CD8-positive, alpha-beta memory T cell (primary cell): ENCODE measurements at places on chromosomes 7 and 10. TPM values are rescaled to one million over a fixed set of nuclear protein-coding genes. Genes with fewer than 3 reads are reported as not detected.

Gene PLXNA4
- total RNA-seq: not detected

Gene PNLIPRP1
- not detected for total RNA-seq

Gene ASB10
- not detected for total RNA-seq

Gene SLC26A5
- total RNA-seq: not detected

Gene ENTPD1
- 6.7 TPM for total RNA-seq

DNA sequence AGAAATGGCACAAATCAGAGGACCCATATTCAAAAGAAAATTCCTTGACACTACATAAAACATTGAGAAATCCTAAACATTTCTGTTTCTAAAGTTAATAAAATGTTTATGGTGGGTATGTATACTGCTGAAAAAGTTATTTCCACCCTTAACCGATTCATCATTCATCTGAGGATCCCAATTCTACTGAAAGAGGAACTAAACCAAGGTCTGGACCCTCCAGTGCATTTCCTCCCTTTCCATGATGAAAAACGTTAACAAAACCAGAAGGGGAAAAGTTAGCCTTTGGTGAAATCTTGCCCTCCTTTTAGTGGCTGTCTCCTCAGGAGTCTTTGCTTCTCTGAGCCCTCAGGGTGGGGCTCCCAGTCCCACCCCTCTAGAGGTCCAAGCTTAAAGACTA lies 144.5 kb upstream of the ASAH2 start:
- H3K27ac ChIP-seq: no peak overlapping the region
- peaks cover 21% of the 10 kb centered on the region for H3K4me1 ChIP-seq
- H3K4me3 ChIP-seq: no peak overlapping the region
- H3K27me3 ChIP-seq: no peaks in the 10 kb centered on the region
- no peaks in the 10 kb centered on the region for H3K36me3 ChIP-seq

DNA sequence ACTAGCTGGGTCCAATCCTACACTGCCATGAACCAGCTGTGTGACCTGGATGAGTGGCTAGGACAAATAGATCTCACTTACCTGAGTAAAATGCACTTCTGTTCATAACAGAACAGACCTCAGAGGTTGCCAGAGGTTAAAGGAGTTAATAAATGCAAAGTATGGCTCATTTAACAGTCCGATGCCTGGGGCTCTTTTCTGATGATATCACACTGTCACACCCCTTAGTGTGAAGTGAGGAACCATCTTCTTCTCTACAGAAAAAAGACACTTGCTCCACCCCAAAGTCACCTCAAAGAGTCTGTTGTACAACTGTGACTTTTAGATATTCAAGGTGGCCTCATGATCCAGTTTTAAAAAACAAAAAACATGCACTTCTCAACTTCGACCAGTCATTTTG lies 21.5 kb upstream of the TARP start:
- no peaks in the 10 kb centered on the region for H3K4me1 ChIP-seq
- no peaks in the 10 kb centered on the region for H3K27me3 ChIP-seq
- H3K36me3 ChIP-seq: no peaks in the 10 kb centered on the region
- no peak overlapping the region for H3K4me3 ChIP-seq
- no peak overlapping the region for H3K27ac ChIP-seq

DNA sequence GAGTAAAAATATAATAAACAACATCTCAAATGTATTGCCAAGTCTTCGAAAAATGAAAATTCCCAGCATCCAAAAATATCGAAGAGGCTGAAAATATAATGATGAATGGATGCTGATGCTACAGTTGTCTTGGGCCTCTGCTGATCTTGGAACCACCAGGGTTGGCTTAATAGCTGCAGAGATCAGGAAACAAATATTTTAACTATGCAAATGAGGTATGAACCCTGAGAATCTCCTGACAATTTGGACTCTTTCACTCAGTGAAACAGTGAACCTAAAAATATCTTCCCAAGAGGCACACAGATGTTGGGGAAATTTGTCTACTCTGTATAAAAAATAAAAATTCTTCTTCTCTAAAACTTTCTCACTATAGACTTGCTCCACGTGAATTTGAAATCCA lies 97.7 kb upstream of the EGFR start:
- H3K4me3 ChIP-seq: no peak overlapping the region
- H3K27me3 ChIP-seq: no peaks in the 10 kb centered on the region
- H3K36me3 ChIP-seq: no peaks in the 10 kb centered on the region
- no peak overlapping the region for H3K27ac ChIP-seq
- DNase-seq: no peak
- H3K4me1 ChIP-seq: no peaks in the 10 kb centered on the region

- DNase-seq: no peak
- no peak overlapping the region for H3K27ac ChIP-seq
- H3K36me3 ChIP-seq: no peaks in the 10 kb centered on the region
These were observed 110.6 kb upstream of the GLI3 start for GRCh38 chr7:42347616-42348015.

- H3K36me3 ChIP-seq: no peaks in the 10 kb centered on the region
- H3K27me3 ChIP-seq: no peaks in the 10 kb centered on the region
These were observed at the start of gene OR2F2 for GRCh38 chr7:143934526-143935325. OR2F2 (plus strand) TSS chr7:143935233; CDS start chr7:143935233, 0 bp downstream.

GRCh38 chr7:64515781-64516180 lies 47.1 kb downstream of the ZNF680 start:
- H3K27ac ChIP-seq: no peak overlapping the region
- H3K27me3 ChIP-seq: no peaks in the 10 kb centered on the region
- no peaks in the 10 kb centered on the region for H3K36me3 ChIP-seq
- H3K4me3 ChIP-seq: no peak overlapping the region
- H3K4me1 ChIP-seq: no peaks in the 10 kb centered on the region

- no peak for DNase-seq
- H3K4me3 ChIP-seq: no peak overlapping the region
- no peaks in the 10 kb centered on the region for H3K27me3 ChIP-seq
- no peaks in the 10 kb centered on the region for H3K36me3 ChIP-seq
- H3K27ac ChIP-seq: no peak overlapping the region
These were observed 840.3 kb downstream of the CNTNAP2 start for GRCh38 chr7:146956853-146957252.

- H3K4me1 ChIP-seq: no peaks in the 10 kb centered on the region
- H3K27me3 ChIP-seq: no peaks in the 10 kb centered on the region
- no peak overlapping the region for H3K27ac ChIP-seq
- H3K36me3 ChIP-seq: no peaks in the 10 kb centered on the region
- no peak for DNase-seq
These were observed 621.4 kb downstream of the PHTF2 start for GRCh38 chr7:78420001-78420400.

GRCh38 chr7:101232141-101232850 lies 5.3 kb downstream of the CLDN15 start:
- H3K4me1 ChIP-seq: no peaks in the 10 kb centered on the region
- H3K27ac ChIP-seq: no peak overlapping the region
- H3K4me3 ChIP-seq: no peak overlapping the region

- H3K27ac ChIP-seq: no peak overlapping the region
- no peak overlapping the region for H3K4me3 ChIP-seq
- no peaks in the 10 kb centered on the region for H3K27me3 ChIP-seq
- H3K36me3 ChIP-seq: no peaks in the 10 kb centered on the region
- no peak for DNase-seq
These were observed 63.1 kb upstream of the MEOX2 start for GRCh38 chr7:15749631-15750030.

DNA sequence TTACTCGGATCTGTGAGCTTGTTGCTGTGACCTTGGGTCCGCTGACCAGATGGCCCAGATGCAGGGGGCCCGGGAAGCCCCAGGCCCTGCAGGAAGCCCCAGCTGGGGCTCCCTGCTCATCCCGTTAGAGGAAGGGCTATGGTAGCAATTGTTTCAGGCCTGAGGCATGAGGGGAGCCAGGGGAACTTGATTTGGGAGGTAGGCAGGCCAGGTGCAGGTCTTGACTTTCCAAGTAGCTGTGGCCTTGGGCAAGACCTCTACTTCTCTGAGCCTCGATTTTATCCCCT lies 55.0 kb upstream of the CXCL12 start:
- DNase-seq: no peak
- no peak overlapping the region for H3K4me3 ChIP-seq
- no peaks in the 10 kb centered on the region for H3K36me3 ChIP-seq

DNA sequence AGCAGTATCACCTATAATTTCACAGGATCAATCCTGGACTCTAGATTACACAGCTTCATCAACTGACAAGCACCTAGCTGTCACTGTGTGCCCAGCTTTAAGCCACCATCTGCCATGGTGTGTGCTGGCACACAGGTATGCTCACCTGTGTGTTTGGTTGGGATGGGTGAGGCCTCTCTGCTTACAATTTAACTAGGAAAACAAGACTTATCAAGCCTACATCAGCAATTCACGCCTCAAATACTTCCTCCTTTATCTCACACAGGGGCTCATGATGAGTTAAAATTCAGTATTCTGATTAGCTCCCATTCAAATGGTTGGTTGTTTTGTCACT lies 608.2 kb downstream of the PARD3 start:
- H3K27me3 ChIP-seq: no peaks in the 10 kb centered on the region
- H3K36me3 ChIP-seq: no peaks in the 10 kb centered on the region
- H3K27ac ChIP-seq: no peak overlapping the region
- H3K4me3 ChIP-seq: no peak overlapping the region
- no peak for DNase-seq
- H3K4me1 ChIP-seq: no peaks in the 10 kb centered on the region

DNA sequence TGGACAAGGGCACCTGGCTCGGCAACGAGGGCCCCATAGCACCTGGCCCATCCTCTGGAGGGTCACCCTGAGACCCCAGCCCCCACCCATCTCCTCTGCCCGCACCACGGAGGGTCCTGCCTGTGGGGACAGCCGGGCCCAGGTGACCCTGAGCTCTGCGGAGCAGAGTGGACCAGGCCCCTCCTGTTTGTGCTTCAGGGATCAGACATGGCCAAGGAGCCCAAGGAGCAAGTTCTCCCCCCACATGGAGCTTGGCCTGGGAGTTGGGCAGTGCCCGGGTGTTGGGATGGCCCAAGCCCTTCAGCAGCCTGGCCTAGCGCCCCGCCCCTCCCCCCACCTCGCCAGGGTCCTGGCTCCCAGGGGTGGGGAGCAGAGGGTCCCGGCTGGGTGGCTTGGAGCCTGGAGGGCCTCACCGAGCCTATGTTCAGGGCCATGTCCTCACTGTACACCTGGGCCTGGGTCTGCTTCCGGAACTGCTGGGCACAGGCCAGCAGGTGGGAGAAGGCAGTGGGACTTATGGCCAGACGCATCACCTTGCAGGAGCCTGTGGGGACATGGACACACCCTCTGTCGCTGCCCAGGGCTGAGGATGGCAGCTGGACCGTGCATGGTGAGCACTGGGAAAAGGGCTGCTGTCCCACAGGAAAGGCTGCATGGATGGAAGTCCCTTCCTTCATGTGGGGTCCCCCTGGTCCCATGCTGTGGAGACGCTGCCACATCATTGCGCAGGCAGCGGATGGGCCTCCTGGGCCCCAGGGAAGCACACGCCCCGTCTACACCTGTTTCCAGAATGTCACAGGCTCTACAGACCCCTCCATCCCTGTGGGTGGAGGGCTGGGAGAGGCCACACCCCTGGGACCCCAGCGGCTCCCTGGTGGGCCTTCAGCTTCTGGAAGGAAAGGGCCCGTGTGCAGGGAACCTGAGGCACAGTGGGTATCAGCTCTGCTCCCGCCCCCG lies 49.2 kb upstream of the NKX6-2 start:
- DNase-seq: no peak
- no peaks in the 10 kb centered on the region for H3K27me3 ChIP-seq
- no peaks in the 10 kb centered on the region for H3K36me3 ChIP-seq
- no peak overlapping the region for H3K27ac ChIP-seq
